ENCODE measurements at places on chromosomes 11 and 22.
A peak's percentile ranks its signal among the peaks of the same experiment; 100 is the strongest.

- no peak for DNase-seq
Measured at GRCh38 chr22:27213766-27214581, 556.6 kb downstream of the MIAT start.

DNA sequence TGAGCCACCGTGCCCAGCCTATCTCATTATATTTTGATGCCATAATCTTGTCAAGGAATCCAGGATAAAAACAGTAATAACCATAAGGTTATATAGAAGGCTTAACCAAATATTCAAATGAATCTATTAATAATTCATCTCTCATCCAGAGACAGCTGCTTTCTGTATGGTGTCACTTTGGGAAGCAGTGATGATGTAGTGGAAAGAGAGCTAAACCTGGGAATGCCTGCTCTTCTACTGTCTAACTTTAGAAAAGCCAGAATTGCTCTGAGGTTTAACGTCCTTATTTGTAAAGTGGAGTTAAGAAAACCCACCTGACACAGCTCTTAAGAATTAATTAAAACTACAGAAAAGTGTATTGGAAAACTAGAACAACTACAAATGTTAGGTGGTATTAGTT is 29.3 kb upstream of the OR10D3 start:
- no peak for DNase-seq

DNA sequence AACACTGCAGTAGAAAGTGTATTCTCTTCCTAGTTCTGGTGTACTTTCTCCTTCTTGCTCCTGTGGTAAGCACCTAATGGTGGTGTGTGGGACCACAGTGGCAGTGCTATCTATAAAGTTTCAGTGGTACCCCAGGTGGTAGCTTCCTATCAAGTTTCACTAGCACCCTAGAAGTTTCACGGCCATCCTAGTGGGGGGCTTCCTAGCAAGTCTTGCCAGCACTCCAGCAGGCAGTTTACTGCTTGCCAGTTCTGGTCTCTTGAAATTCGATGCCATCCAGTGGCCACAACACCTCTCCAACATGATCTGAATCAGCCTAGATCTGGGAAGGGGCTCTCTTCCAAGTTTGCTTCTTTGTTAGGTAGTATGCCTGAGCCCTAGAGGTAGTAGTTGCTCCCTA is 229.6 kb downstream of the SWAP70 start:
- no peak for DNase-seq

DNA sequence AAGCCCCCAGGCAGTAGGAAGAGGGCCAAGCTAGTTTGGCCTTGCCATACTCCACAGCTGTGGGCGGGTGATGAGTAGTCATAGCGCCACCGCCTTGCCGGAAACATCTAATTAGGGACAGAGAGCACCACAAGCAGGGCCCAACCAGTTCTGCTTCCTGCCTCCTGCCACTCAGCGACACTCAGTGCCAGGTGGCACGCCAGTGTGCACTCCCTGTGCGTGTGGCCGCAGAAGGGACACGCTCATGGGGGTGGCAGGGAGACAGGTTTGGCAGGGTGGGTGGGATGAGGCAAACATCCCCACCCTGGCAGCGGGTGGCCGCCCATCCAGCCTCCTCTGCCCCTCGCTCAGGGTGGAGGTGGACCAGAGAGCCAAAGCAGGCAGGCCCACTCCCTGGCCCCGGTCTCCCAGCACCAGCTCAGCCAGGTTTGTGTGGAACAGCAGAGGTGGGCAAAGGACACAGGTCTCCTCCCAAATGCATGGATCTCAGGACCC is 4.9 kb downstream of the OVOL1 start:
- DNase-seq, result no peak

GRCh38 chr22:36940676-36941075 is 27.2 kb downstream of the CSF2RB start:
- DNase-seq, result no peak

GRCh38 chr11:96863520-96863919 is 473.7 kb downstream of the JRKL start:
- DNase-seq, result no peak

DNA sequence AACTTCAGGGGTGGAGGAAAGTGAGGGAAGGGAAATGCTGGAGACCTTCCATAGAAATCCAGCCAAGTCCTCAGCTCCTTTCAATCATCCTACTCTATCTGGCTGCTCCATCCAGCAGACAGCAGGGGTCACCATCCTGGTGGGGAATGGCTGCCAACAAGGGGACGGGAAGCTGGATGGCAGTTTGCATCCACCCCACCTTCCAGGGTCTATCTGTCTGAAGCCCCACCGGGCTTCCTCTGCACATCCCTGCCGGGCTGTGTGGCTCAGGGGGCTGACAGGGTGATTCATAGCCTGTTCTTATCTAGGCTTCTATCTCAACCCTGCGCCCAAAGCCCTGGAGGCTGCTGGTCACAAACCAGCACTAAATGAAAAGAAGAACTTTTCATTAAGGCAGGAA is 1.1 kb downstream of the SYTL2 start:
- no peak for DNase-seq

DNA sequence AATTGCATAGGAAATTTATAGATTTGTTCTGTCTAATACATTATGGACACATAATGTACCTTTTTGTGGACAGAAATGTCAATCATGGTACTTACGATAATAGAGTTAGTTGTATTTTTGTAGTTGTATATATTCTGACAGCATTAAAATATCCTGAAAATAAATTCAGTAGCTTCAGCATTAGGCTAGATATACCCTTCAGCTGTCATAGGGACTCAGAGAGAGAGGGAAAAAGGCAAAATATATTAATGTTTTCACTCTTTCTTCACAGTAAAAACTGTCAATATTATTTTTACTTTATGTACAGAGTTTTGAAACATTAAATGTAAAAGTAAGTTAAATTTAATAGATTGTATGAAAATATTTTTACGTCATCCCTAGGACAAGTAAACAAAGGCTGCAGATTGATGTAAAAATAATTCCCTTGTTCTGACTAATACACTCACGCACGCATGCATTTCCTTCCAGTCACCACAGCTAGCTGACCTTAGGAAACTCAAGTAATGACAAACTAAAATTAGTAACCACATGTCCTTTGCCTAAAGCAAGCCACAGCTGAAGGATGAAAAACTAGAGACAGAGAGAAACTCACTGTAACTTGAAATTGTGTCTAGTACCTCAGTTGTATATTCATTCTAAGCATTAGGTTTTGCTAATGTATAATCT is 104.7 kb upstream of the CARD18 start:
- peak; percentile 92 for DNase-seq

- DNase-seq, result no peak
Measured at GRCh38 chr11:93279851-93280347, 50.6 kb upstream of the DEUP1 start.

GRCh38 chr11:64011371-64011770 is 24.4 kb upstream of the FLRT1 start:
- DNase-seq, result no peak

DNA sequence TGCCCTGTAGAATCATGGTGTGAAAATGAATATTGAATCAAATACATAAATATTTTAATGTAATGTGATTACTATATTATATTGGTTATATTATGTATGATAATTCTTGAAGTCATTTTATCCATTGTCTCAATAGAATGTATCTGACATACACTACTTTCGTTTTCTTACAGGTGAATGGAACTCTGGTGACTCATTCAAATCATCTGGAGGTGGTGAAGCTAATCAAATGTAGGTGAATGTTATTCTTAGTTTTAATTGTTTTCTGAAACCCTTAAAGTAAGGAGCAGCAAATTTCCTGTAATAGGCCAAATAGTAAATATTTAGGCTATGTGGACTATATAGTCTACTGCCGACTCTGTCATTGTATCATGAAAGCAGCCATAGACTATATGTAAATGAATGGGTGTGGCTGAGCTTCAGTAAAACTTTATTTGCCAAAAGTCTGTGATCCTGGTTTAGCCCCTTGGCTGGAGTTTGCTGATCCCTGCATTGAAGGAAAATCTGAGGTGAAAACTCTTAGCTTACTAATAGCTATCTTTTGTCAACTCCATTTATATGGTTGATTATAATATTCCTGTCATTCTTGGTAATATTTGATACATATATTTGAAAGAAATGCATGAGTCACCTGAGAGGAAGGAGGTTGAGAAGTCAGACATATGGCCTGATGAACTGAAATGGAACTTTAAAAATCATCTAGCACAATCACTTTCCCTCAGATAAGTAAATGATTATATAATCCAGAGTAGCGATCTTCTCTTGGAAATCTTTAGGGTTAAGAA is 87.2 kb upstream of the GRIK4 start:
- no peak for DNase-seq

- DNase-seq, result no peak
Measured at GRCh38 chr11:119342023-119342300, 1.3 kb upstream of the C1QTNF5 start.

- no peak for DNase-seq
Measured at GRCh38 chr11:116725434-116726221, 47.2 kb downstream of the BUD13 start.

DNA sequence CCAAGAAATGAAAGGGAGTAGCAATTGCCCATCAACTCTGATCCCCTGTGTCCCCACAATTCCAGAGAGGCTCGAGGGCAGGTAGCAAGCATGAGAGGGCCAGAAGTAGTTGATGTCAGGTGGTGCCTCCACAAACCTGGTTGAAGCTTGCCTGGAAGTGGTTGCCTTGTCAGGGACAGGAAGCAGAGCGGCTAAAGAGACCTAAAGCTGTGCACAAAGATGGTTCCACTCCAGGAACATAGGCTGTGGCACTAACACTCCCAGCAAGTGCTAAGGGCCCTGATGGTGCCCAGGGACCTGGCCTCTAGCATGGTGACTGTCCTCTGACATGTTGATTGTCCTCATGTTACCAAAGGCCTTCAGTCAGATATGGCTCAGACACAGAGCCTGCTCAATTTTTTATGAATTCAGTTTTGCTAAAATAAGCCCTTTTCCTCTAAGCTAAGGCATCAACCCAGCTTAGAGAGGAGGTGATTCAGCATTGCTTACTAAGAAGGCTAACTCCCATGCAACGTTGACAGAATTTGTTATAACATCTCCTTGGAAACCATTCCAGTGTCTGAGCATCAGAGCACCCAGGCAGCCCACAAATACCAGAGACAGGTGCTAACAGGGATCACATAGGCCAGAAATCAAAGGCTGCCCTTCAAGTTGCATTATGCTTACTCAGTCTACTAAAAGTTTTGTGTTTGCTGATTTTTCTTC is 196.3 kb upstream of the ARHGAP20 start:
- peak; percentile 68 for DNase-seq

DNA sequence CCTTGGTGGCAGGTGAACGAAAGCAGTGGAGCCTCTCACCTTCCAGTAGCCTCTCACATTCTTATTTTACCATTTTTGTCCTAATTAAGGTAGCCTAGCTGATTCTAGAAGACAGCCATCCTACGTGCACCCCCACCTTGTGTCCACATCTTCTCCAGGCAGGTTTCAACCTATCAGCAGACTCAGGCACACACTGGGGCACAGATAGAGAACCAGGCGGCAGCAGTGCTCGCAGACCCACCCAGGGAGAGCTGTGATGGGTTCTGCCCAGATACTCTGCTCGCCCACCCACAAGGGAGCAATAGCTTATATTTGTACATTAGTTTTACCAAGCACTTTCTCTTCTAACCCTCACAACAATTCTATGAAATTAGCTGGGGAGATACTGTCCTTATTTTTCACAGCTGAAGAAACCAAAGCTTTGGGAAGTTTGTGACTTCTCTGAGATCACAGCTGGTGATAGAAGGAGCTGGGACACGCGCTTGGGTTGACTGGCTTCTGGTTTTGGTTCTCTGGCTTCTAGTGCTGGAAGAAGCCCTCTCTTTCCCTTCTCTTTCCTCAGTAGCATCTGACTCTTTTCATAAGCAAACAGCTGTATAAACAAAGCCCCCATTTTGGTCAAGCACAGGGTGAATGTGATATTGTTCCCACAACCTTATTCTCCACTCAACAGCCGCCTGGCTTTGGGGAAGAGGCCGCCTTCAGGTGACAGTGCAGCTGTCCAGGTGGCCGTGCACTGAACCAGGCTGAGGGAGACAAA is 36.9 kb downstream of the PPP2R1B start:
- no peak for DNase-seq

DNA sequence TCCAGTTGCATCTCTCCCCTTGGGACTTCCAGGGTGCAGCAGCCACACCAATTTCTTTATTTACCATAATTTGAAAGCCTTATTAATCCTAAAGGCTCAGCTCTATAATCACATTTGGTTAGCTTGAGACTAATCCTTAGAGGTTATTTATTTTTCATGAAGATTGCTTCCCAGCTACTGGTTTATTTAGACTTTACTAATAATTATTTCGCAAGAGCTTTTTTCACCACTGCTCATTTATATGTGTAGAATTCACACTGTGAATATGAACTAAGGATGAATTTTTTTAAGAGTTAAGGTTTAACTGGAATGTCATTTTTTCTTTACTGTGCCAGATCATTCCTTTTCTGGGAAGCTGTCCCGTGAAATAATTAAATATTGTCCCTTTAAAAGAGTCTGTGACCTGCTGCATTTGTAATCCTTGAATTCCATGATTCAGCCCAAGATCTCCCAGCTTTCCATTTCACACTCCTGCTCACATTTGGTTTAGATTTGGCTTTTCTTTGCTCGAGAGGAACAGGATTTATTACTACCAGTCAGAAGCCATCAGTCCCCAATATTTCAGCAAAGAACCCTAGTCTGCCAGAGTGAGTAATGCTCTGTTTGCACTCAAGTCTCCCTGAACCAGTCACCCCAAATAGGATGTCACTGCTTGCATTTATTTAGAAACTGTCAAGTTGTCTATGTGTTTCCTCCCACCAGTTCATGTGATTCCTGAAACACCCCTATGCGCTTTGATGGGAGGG is 4.4 kb upstream of the CD44 start:
- DNase-seq, result peak; percentile 57

GRCh38 chr11:7597620-7598019 is 75.7 kb downstream of the CYB5R2 start:
- no peak for DNase-seq

DNA sequence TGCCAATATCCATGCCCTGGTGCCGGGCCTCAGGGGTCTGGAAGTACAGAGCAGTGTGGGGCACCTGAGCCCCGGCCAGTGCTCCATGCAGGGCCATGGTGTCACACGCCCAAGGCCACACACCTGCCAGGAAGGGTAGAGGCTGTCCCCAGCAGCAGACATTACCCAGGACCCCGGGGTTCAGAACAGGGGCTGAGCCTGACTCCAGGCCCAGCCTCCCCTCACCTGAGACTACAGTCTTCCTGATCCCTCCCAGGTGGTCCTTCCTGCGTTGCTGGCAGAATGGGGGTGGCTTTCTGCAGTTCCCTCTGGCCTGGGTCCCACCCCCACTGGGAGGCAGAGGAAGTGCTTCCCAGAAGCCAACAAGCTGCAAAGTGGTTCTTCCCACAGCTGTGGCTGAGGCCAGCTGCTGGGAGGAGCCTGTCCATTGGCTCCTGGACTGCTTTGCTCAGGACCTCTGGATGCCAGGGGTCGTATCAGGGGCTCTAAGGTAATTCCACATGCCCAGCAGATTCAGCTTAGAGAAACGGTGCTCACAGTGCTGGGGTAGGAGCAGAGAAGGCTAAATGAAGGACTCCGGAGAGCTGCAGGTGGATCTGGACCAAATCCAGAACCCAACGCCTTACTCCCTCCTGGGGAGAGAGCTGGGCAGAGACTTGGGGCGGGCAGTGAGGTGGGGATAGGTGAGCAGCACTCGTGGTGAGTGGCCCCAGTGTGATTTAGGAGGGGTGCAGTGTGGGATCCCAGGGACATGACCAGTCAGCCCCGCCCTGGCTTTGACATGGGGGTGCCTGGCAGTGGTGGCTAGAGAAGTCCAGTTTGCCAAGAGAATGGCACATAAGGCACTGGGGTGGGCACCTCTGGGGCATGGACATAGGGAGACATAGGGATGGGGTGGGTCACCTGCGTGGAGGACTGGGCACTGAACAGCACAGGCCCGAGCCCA is 12.6 kb downstream of the TCIRG1 start:
- no peak for DNase-seq

GRCh38 chr11:28628412-28628811 is 520.2 kb downstream of the METTL15 start:
- no peak for DNase-seq

Measured in BJ (cell line).